ENCODE measurements at places on chromosomes 2 and 18. TPM values are rescaled to one million over a fixed set of nuclear protein-coding genes. Genes with fewer than 3 reads are reported as not detected.
A peak's percentile ranks its signal among the peaks of the same experiment; 100 is the strongest.

DNA sequence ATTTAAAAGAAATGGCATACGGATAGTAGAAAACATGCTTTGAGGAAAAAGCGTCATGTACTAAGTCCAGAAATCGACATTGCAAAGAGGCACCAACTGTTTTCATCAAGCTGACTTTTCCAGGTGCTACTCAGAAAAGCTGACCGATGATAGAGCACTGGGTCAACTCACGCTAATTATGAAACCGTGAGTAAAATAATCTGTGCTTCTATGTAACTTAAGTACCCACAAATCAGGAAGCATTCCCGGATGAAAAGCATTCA is 353 bp upstream of the NUP35 start:
- DNase-seq = no peak

GRCh38 chr2:224969633-224970260 is 72.5 kb downstream of the DOCK10 start:
- DNase-seq = no peak

Gene COL6A3
- polyA plus RNA-seq = 247 TPM

Gene SCN3A
- 0.64 TPM for polyA plus RNA-seq

- no peak for DNase-seq
Observed at GRCh38 chr18:8785855-8786482, 80.6 kb downstream of the MTCL1 start.

- no peak for DNase-seq
Observed at GRCh38 chr18:61748004-61748403, 144.8 kb downstream of the RNF152 start.

GRCh38 chr2:39379643-39380524 is 57.2 kb downstream of the MAP4K3 start:
- peak; percentile 24 for DNase-seq

Gene SETBP1
- 28.4 TPM for polyA plus RNA-seq

- no peak for DNase-seq
Observed at GRCh38 chr2:204775766-204776165, 230.5 kb downstream of the PARD3B start.
